ENCODE measurements at places on chromosomes 12 and 14.

DNA sequence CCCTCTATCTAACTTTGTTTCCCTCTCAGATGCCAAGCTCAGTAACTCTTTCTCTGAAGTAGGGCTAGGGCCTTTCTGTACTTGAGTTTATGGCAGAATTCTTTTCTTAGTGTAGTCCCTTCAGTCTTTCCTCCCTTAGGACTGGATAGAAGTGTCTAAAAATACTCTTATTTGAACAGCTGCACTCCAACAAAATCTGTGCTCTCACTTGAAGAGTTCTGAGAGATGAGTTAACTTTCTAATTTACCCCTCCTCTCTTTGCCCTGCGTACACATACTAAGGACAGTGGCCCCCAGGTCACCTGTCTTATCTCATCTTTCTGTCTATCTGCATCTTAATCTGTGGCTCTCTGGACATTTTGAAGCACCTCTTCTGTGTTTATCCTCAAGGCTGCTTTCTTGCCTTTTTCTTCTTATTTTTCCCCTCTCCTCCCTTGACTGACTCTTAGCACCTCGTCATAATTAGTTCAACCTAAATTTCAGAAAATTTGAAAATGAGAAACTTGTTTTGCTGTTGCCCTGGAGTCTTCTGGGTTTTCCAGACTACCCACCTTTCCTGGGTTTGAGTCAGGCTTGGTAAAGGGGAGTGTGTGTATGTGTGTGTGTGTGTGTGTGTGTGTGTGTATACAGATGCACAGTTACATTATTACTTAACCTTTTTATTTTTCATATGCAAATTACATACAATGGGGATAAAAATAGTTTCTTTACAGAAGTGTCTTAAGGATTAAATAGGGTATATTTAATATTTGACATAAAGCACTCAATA is 23.9 kb downstream of the NCKAP1L start:
- no peak for DNase-seq

DNA sequence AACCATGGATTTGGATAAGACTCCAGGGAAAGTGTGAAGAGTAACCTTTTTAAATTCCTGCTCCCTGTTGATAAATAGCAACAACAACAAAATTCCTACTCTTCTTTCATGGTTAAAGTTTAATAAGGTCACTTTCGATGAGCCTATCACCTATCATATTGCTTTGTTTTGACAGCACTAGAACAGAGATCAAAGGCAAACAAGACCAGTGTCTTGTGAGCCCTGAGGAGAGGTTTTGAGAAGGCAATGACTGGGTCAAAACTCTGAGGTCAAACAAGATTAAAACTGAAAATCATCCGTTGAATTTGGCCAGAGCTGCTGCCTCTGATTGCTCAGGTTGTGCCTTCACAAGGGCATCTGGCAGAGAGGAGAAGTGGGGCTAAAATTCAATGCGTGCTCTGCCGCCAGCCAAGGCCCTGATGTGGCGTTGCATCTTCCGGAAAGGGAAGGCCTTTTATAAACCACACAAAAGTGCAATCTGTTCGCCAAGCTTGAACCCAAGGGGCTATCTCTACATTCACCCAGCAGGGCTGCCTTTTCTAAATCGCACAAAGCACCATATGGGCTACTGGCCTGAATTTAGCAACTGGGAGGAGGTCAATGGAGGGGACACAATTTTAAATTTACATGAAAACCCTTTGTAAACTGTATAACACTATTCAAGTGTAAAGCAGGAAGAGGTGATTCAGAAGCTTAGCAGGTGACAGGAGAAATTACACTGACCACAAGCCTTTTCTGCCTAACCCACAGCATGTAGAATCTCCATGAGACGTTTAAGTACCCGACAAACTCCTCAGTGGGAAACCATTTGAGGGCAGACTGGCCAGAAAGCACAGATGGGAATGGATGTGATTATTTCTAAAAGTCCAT is 140.8 kb downstream of the DAD1 start:
- no peak for DNase-seq

DNA sequence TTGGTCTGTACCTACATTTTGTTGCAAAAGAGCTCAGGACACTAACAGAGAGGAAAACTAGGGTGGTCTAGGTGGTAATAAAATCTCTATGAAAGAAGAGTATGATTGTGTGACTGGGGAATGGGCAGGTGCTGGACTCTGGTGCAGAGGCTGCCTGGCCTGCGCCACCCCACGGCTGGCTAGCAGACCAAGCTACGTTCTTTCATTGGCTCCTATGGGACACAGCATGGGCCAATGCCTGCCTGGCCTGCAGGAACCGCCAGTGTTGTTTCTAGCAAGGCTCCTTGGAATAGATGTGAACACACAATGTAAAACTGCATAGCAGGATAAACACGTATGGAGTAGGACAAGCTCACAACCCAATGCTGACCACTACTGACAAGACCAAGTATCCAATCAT is 51.7 kb upstream of the CORO1C start:
- no peak for DNase-seq

DNA sequence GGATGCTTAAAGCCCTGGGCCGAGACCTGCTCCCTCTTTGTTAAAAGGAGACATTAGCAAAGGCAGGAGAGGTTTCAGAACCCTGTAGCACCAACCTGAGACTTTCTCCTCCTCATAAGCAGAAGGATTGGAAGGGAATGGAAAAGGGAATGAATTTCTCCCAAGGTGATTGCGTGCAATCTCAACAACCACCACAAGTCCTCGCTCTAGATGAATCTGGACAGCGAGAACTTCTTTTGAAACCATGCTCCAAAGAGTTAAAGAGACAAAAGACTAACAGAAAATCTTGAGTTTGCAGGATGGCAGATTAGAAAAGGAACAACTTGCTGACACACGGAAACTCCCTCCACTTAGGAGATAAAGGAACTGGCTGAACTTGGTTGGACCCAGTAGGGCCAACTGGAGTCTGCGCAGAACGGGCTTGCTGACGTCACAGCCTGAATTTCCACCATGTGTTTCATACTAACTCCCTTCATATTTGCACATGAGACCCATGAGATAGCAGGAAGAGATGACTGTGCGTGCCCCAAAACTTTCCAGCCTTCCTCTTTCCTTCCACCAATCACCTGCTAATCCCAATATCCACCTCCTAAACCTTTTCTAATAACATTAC is 137.0 kb downstream of the PTPN11 start:
- DNase-seq = no peak

GRCh38 chr12:51980051-51980808 is 26.5 kb upstream of the TAMALIN start:
- peak; percentile 72 for DNase-seq

DNA sequence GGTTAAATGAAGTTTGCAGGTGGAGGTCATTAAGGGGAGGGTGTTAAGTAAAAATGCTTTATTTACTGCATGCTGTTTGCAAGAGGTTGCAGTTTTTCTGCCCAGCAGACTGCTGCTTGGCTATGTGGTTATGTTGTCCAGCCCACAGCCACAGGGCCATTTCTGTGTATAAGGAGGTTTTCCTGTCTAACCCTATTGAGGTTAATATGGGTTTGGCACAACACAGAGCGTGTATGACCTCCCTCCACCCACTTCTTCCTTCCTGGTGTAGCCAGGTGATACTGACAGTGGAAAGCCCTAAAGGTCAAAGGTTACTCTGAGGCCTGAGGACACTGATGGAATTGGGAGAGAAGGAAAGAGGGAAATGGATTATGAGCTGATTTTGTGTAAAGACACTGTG is 253.7 kb upstream of the PWP1 start:
- no peak for DNase-seq

DNA sequence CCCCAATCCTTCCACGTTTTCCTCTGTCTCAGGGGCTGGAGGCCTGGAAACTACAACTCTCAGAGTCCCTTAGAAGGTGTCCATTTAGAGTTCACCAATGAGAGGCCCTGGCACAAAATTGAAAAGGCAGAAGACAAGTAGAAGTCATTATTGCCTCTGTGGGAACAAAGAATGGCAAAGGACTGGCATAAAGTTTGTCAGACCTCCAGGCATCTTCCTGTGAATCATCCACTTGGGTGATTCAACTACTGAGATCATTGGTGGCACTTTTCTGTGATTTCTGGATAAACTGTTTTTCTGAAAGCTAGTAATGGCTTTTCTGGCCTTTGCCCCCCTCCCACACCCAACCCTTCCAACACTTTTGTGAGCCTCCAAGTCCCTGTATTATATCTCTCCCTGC is 42.6 kb upstream of the C12orf42 start:
- no peak for DNase-seq

GRCh38 chr12:60078026-60078425 is 482.2 kb downstream of the SLC16A7 start:
- DNase-seq = no peak

DNA sequence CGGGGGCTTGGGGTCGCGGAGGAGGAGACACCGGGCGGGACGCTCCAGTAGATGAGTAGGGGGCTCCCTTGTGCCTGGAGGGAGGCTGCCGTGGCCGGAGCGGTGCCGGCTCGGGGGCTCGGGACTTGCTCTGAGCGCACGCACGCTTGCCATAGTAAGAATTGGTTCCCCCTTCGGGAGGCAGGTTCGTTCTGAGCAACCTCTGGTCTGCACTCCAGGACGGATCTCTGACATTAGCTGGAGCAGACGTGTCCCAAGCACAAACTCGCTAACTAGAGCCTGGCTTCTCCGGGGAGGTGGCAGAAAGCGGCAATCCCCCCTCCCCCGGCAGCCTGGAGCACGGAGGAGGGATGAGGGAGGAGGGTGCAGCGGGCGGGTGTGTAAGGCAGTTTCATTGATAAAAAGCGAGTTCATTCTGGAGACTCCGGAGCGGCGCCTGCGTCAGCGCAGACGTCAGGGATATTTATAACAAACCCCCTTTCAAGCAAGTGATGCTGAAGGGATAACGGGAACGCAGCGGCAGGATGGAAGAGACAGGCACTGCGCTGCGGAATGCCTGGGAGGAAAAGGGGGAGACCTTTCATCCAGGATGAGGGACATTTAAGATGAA is 630 bp downstream of the FOS start:
- DNase-seq = peak; percentile 77

DNA sequence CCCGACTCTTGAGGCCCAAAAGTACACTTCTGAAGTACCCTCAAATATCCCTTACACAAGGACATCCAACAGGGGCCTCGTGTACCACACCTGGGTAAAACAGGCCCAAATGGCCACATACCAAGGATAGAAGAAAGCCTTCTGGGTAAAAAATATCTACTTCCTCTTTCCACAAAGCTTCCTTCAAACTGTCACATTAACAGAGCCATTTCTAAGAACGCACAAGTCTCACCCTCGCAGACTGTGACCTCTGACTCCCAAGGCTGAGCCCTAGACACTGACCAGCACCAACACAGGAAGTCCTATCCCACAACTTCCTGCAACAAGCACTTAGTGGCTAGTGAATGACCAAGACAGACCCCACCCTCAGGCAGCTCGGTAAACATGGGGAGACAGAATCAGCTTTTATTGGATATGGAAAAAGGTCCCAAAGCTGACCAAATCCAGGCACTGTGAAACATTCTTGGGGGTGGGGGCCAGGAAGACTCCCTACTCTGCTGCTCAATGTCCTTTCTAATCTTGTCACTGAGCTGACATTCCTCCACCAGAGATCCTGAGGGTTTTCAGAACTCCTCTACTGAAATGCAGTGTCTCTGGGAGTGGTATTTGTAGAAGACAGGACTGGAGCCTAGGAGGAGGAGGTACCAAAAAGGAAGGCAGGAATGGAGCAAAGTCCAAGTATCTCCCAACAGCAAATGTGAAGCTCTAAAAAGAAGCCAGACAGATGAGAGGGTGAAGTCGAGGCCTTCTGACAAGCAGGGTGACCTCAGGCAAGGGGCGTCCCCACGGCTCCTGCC is 15.9 kb downstream of the KCTD10 start:
- peak; percentile 50 for DNase-seq

GRCh38 chr12:112941528-112942335 is 3.5 kb downstream of the OAS3 start:
- DNase-seq = no peak

DNA sequence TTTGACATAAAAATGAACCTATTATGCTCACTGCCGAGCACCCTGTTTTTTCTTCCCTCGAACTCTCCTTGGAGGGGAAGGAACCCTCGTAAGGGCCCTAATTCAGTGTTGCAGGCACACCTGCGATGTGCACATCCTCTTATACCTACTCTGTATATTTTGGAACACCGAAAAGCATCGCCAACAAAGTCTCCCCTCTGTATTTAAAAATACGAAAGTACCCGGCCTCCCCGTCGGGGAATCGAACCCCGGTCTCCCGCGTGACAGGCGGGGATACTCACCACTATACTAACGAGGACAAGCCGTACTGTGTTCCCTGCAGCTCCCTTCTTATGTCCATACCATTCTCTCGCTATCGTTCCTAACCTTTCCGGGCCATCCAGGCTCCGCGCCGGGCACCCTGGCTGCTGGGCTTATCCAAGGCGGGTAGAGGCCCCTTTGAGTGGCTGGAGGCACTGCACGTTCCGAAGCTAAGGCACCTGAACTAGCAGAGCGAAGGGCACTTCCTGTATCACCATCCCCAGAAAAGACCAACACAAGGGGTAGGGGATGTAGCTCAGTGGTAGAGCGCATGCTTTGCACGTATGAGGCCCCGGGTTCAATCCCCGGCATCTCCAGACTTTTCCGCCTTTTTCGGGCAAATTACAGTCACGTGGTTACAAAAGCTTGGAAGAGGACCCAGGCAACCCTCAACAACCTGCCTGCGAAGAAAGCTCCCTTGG is 25.1 kb upstream of the UBC start:
- DNase-seq = peak; percentile 90

DNA sequence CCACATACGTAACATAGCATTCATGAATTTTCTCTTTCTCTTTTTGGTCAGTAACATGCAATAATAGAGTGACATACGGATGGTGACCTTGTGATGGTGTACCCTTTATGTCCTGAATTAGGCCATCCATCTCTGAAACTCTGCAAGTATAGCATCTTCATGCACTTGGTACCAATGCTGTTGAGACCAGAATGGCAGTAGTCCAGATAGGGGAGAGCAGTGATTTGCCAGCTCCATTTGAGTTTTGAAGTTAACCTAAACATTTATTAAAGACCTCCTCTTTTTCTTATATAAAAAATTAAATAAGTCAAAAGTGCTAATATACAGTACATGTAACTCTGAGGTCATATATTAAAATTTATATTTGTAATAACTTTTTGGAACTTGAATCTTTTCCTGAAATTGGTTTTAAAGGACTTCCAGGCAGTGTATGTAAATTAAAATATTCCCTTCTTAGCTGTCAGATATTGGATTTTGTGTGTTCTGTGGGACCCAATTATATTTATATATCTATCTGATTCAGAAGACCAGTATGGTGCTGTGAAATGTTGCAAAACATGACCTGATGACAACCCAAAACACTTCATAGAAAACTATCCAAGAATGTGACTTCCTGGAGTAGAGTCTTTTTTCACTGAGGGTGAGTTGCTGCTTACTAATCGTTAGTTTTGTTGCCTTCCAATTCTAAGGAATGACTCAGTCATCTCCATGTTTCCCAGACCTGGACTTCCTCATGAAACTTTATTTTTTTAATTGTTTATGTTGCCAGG is 3.5 kb downstream of the ELK3 start:
- DNase-seq = no peak

GRCh38 chr14:46988312-46988711 is 336.7 kb upstream of the RPL10L start:
- DNase-seq = no peak

DNA sequence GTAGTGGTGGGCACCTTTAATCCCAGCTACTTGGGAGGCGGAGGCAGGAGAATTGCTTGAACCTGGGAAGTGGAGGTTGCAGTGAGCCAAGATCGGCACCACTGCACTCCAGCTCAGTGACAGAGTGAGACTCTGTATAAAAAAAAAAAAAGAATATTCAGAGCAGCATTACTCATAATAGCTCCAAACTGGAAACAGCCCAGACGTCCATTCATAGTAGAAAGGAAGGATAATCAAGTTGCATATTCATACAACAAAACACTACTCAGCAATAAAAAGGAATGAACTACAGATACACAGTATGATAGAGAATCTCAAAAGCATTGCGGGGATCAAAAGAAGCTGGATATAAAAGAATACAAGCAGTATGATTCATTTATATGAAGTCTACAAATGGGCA is 19.1 kb downstream of the TMEM30B start:
- DNase-seq = no peak

Data from transverse colon (tissue), 4 donors.